ENCODE measurements at places on chromosomes 3 and 15.
A peak's percentile ranks its signal among the peaks of the same experiment; 100 is the strongest.

DNA sequence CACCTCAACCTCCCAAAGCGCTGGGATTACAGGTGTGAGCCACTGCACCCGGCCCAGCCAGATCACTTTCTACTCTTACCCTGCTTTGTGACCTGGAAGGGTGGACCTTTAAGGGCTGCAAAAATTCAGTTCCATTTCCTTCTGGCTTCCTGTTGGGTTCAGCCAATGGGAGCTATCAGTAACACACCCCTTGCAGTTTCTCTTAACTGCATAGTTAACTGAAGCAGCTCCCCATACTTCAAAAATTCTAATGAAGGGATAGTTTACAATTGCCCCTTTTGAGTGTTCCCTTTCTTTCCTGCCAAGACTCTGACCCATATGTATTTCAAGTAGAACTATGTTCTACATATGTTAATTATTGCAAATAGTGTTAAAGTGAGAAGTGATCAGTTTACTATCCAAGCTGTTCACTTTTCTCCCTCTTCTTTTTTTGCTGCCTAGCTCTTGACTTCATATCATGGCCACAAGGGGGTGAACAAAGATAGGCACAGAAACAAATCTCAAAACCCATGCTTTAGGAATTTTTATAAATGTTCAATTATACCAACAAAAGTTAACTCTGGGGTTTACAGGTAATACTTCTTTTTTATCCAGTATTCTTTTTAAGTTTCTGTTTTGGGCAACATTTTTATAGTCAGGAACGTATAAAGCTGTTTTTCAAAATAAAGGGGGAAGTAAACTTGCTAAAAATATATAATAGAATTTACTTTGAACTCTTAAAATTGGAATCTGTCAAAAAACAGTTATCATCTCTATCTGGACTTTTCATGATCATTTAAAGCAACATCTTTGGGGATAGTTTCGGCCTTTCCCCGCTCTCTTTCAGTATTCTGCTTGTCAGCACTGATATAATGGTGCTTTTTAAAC lies 8.1 kb downstream of the PGBD4 start:
- no peak for DNase-seq

GRCh38 chr3:100159331-100160153 lies 45.2 kb upstream of the FILIP1L start:
- no peak for DNase-seq

- no peak for DNase-seq
Measured at GRCh38 chr3:39269528-39269927, 10.3 kb downstream of the CX3CR1 start.

GRCh38 chr3:55525436-55525835 lies 38.3 kb upstream of the WNT5A start:
- no peak for DNase-seq

DNA sequence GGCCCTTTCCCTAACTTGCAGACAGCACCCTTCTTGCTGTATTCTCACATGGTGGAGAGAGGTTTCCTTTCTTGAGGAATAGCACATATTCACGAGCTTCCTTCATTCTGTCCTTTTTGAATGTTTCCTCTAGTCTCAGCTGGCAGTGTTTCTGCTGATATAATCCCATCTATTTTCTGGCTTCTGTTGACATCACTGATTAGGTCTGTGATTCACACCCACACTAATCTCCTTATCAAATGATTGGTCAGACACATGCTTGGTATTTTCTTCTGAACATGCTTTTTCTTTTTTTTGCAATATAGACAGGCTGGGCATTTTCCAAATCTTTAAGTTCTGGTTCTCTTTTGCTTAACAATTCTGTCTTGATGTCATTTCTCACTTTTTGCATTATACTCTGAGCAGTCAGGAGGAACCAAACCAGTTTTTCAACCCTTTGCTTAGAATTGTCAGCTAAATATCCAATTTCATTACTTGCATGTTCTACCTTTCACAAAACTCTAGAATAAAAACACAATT lies 65.4 kb downstream of the OXSM start:
- no peak for DNase-seq

DNA sequence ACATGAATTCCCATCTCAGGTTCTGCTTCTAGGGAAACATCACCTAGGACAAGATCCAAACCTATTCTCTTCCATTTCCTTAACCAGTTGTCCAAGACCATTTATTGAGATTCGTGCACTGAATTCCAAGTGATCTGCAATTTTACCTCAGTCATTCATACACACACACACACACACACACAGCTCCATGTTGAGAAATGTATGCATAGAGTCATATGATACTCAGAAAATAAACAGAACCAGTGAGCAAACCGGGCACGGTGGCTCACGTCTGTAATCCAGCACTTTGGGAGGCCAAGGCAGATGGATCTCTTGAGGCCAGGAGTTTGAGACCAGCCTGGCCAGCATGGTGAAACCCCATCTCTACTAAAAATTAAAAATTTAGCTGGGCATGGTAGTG lies 6.1 kb upstream of the KPNA1 start:
- no peak for DNase-seq

GRCh38 chr3:66692766-66693150 lies 191.9 kb upstream of the LRIG1 start:
- DNase-seq = no peak

- no peak for DNase-seq
Measured at GRCh38 chr15:36738817-36739216, 159.4 kb downstream of the CDIN1 start.

GRCh38 chr15:62946940-62947339 lies 95.6 kb upstream of the TPM1 start:
- DNase-seq = no peak

DNA sequence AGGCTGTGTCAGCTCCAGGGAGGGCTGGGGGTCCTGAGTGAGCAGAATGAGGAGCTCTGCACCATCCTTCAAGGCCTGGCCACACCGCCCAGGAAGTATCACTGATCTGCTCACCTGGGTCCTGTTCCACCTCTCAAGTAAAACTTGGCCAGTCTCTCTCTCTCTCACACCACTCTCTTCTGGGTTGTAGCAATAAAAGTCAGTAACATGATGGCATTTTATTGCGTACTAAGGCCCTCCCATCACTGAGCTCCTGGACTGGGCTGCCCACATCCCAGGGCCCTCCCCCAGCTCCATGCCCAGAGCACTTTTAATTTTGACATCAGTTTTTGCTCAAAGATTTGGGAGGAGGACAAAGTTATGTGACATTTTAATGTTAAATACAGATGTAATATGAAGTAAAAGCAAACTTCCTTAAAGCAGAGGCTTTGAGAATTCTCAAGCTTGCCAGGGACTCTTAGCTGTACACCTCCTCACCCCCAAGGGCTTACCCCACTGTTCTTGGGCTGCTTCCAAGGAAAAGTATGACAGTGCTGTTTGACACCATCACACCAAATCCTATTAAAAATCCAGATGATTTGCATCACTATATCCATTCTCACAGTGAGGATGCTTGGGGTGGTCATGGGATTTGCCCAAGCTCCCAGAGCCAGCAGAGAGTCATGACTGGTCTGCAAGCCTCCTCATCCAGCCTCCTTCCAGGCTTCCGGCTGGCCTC lies 105.1 kb upstream of the SLCO2A1 start:
- no peak for DNase-seq

GRCh38 chr15:93610944-93611343 lies 521.9 kb upstream of the RGMA start:
- no peak for DNase-seq

GRCh38 chr3:120196812-120197211 lies 88.2 kb downstream of the GPR156 start:
- no peak for DNase-seq

DNA sequence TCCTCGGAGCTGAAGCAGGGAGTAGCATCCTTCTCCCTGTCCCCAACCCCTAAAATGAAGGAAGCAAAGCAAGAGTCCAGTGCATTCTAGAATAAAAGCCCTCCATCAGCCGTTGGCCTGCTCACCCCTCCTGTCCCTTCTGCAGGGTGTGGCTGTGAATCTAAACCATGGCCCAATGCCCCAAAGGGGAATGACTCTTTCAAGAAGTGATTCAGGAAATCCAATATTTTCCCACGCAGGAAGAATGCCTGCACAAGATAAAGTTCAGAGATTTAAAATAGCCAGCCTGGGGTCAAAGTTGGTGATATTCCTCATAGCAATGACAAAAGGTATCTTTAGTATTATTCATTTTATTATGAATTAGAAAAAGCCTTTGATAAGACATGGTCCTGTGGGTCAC lies 38.5 kb downstream of the SLCO2A1 start:
- peak; percentile 24 for DNase-seq

DNA sequence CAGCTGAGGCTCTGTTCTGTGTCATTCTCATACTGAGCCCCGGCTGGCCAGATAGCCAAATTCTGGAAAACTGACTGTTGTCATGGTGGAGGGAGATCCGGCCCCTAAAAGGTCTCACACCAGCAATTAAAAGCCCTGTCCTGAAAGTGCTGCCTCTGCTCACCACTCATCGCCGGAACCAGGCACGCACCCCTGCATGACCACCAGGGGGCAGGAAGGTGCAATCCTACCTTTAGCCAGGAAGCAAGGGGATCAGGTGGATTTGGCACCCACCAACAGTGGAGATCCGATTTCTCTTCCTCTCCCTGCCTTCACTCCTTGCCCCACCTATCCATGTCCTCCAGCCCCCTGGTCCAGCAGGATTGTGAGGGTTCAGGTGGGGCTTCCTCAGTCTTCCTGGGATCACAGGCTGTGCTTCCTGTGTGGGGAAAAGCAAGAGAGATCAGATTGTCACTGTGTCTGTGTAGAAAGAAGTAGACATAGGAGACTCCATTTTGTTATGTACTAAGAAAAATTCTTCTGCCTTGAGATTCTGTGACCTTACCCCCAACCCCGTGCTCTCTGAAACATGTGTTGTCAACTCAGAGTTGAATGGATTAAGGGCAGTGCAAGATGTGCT lies 16.1 kb upstream of the CACNA2D2 start:
- DNase-seq = no peak

GRCh38 chr3:88996691-88997090 lies 110.7 kb upstream of the EPHA3 start:
- no peak for DNase-seq

DNA sequence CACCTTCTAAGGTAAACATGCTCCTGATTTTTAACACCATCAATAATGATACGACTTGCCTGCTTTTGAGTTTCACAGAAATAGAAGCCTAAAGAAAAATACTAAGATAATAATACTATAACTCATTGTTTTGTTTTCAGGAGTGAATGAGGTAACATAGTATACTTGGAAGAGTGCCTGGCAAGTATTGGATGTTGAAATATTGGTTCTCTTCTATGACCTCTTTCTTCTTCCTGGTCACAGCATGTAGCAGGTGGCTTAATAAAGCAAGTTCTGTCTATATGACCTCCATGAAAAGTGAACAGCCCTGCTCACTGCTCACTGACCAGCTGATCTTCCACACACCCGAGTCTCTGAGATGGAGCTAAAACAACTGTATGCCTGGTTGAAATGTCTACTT lies 312.3 kb upstream of the ONECUT1 start:
- DNase-seq = no peak

DNA sequence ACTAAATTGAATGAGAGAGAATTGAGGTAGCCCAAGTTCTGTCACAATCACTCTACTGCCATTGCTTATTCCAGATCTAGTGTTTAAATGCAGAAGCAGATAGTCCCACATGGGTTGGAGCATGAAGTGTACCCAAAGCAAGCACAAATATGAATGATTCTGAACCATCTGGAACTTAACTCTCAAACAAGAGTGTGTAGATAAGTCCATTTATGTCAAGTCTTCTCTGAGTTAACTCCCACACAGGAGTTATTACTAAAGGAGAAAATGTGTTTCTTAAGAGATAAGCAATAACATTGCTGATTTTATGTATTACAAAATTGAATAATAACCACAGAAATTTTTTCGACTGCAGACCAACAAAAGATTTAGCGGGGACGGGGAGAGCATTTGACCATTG lies 33.6 kb downstream of the PAQR9 start:
- DNase-seq = no peak

DNA sequence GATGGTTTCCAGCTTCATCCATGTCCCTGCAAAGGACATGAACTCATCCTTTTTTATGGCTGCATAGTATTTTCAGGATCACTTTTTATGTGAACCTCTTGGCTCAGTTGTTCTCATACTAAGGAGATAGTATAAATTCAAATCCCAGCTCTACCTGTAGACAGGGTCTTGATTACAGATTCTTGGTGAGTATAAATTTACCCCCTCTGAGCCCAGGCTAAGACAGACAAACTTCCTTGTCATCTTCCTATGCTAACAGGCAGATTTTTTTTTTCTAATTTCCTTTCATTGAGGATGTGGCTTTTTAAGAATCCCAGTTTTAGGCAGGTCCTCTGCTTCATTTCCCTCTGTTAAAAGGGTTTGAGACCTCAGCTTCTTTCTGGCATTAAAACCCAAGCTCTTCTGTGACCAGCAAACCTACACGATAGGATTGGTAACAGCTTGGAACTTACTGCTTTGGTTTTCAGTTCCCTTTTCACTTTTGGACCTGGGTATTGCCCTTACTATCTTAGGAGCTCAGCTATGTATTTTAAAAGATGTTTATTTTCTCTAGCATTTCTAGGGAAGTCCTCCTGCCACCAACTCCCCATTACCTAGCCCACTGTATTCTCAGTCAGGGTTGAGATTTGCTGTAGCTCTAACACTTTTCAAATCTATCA lies 72.5 kb downstream of the VPS8 start:
- no peak for DNase-seq

DNA sequence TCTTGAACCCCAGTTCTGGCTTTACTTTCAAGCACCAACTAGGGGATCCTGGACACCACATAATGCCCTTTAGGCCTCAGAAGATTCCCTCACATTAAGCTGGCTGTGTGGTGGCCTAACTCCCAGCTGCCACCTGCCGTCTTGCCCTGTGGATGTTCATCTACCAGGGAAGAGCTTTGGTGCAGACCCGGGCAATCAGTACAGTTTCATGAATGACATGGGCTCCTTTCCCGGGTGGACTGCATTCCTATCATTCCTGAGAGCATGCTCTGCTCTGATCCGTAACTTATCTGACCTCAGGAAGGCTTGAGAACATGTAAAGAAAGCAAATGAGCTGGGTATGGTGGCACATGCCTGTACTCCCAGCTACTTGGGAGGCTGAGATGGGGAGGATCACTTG lies 50.0 kb upstream of the GSK3B start:
- DNase-seq = no peak

DNA sequence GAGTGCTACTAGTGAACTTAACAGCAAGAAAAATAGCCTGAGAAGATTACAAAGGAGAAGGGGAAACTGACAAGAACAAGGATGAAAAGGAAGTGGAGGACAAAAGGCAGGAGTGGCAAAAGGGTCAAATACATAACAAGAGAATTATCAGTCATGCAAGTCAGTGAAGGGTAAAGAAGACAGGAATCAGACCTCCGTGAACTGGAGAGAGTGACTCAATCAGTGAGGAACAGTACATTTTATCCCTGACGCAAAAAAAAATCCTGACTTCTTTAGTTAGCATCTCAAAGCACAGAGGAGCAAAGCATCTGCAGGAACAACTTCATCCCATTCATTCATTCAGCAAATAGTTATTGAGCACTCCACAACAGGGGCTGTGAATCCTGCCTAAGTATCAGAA lies 97.8 kb downstream of the SST start:
- DNase-seq = no peak

DNA sequence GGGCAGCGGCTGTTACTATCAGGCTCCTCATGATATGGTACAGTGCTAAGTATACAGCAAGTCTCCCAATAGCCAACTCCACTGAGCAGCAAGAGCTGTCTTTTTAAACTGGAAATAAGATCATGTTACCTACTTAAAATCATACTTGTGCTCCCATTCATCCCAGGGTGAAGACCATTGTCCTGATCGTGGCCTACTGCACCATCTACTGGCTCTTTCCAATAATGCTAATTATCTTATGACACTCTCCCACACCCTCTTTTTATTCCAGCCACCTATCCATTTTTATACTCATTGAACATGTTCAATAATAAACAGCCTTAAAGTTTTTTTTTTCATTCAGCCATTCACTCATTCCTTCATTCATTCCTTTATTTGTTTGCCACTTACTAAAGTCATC lies 117.7 kb downstream of the GBE1 start:
- DNase-seq = no peak
